Epithelial cell of proximal tubule (primary cell): ENCODE measurements at places on chromosomes 12 and 14.

DNA sequence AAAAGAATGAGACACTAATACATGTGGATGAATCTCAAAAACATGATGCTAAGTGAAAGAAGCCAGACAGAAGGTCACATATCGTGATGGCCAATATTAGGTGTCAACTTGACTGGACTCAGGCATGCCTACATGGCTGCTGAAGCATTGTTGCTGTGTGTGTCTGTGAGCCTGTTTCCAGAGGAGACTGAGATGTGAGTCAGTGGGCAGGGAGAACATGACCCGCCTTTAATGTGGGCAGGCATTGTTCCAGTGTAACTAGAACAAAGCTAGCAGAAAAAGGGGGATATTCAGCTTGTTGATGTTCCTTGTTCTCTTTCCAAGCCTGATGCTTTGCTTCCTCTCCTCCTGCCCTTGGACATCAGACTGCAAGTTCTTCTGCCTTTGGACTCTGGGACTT lies 47.6 kb downstream of the DCAF5 start:
- DNase-seq = no peak

GRCh38 chr12:25372002-25372401 lies 121.3 kb upstream of the KRAS start:
- DNase-seq = no peak

DNA sequence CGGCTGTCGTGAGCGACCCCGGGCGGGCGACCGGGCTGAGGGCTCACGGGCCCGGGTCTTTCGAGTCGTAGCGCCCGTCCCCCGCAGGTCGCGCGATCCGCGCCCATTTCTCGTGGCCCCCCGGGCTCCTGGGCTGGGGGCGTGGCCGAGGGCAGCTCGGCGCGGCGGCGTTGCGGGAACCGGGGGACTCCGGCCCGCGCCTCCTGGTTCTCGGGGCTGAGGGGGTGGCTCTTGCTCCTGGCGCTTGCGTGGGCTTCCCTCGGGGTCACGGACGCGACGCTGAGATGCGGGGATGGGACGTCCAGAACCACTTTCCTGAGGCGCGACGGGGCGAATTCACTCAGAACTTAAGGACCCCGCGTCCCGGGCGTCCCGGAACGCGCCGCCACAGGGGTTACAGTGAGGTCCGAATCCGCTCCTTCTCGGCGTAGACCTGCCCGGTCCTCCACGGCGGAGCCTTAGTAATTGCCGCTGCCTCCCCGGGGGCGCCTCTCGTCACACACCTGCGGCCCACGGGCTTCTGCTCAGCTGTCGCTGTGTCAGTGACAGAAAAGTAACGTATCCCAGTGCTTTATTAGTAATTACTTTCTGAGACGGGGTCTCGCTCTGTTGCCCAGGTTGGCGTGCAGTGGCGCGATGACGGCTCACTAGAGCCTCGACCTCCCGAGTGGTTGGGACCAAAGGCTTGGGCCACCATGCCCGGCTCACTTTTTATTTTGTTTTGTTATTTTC lies 606 bp downstream of the EP400 start:
- no peak for DNase-seq

GRCh38 chr14:64755781-64756221 lies 51.6 kb downstream of the PLEKHG3 start:
- DNase-seq = no peak

DNA sequence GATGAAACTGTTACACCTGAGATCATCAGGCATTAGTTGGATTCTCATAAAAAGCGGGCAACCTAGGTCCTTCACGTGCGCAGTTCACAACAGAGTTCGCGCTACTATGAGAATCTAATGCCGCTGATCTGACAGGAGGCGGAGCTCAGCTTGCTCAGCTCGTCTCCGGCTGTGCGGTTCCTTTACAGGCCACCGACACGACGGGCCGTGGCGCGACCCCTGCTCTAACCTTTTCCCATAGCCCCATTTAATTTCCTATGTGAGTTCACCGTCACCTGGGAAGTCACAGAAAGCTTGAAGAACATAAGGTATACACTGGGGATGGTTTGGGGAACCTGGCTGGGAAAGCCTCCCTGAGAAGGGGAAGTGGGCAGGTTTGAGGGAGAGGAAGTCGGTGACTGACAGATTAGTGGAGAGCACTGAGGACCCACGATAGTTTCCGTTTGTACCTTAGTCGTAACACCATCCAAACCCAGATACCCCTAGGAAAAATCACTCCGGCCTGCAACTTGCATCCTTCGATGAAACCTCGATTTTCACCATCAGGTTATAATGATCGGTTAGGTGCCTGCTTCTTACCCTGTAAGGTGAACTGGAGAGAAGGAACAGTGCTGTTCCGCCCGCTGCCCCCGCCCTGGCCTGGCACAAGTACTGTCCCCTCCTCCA lies 2.8 kb upstream of the AAAS start:
- DNase-seq = no peak

DNA sequence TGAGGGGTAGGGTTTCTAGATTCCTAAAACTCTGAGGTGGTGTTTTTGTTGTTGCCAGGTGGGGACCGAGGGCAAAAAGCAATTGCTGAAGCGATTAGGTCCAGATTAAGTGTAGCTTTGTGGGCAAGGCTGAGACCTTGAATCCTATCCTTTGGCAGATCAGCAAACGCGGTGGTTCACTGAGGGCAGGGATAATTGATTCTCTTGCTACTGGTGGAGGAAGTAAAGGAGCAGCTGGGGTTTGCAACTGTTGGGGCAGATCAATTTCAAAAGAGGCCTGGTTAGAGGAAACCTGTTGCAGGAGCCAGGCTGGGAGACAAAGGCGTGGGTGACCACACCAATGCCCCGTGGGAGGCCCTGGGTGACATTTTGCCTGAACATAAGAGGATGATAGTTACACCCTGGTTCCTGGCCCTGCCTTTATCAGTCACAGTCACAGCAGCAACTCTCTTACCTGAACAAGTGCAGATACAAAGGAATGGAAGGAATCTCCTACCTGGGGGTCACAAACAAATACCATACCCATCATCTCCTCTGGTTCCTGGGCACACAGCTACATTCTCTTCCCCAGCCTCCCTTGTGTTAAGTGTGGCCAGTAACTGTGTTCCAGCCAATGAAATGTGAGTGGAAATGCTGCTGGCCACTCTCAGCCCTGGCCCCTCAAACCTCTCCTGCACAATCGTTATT lies 43.3 kb upstream of the RASSF3 start:
- DNase-seq = no peak

DNA sequence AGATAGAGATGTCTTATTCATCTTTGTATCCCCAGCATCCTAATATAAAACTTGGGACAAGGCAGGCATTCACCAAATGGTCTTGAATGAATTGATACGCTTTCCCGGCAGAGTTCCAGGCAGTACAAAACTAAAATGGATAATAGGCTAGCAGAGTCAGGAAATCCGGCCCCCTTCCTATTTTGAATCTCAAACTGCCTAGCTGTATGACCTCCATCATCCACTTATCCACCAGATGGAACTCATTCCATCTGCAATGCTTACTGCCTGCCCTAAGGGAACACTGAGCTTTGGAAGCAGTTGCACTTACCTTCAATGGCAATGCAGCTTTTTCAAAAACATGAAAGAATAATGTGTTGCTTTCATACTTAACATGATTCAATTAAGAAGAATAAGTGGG lies 43.4 kb downstream of the BDKRB1 start:
- no peak for DNase-seq

GRCh38 chr12:89703768-89704167 lies 4.9 kb downstream of the ATP2B1 start:
- DNase-seq = no peak

DNA sequence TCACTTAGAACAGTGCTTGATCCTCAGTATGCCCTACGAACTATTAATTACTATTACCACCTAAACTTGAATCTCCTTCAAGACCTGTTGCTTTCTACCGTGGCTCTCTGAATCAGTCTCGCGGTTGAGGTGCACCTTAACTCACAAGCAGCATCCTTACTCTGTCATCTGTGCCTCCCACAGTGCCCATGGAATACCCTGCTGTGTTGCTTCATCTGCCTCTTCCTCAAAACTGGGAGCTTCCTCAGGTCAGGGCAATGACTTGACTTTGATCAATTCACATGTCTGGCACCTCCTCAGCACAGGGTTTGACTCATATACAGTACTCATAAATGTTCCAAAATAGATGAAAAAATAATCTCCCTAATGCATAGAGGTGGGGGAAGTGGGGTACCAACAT lies 305.9 kb downstream of the NUAK1 start:
- no peak for DNase-seq

DNA sequence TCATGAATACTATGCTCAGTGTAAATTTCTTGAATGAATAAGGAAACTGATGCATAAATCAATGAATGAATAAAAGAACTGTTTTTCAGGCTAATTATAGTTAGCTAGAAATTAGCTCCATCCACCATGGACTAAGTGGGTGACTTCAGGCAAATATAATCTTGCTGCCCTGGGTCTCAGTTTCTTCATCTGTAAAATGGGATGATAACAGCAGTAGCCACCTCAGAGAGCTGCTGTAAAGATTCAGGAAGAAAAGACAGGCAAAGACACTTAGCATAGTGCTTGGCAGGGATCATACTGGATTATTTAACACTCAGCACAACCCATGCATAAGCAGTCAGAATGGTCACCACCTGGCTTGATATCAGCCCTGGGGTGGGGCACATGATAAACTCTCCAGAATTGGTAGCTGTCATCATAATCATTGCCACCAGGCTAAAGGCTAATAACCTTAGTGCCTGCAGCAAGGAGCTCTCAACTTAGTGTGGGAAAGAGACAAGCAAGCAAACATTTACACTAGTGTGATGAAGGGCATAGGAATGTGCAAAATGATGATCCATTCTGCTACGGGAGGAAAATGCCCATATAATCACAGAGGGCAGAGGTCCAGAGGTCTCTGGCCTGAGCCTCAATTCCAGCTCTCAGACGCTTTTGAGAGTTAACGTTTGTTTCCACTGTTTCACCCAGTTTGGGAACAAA lies 234.7 kb upstream of the TBX3 start:
- no peak for DNase-seq

DNA sequence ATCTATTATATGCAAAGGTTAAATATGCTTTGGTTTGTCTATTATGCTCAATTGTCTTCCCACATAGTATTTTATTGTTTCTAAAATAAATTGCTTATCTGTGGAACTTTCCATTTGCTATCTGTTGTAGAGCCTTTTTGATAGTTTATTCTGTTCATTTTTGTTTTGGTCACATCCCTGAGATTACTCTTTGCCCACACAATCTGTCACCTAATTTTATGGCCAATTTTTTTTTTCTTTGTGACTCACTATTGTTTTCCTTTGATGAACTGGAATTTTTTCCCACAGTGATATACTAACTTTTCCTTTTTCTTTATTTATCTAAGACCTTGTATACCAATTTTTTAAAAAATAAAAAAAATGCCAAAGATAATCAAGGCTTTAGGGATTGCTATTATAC lies 61.1 kb downstream of the RASSF9 start:
- no peak for DNase-seq

DNA sequence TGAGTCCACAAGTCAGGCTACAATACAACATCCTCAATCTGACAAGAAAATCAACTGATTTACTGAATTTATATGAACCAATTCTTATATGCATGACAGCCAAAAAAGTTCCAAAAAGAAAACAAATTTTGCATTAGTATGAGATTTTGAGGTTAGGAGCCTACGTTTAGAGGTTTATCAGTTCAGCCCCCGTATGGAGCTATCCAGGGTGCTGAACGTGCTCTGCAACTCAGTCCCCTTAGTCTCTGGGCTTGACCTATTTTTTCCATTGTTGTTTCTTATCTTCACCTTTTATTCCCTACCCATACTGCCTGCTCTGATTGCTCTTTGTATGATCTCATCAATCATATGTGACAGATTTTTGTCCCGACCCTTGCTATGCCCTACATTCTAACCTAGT lies 693.0 kb downstream of the NRXN3 start:
- no peak for DNase-seq

GRCh38 chr14:21219120-21219519 lies 50.1 kb downstream of the HNRNPC start:
- no peak for DNase-seq

DNA sequence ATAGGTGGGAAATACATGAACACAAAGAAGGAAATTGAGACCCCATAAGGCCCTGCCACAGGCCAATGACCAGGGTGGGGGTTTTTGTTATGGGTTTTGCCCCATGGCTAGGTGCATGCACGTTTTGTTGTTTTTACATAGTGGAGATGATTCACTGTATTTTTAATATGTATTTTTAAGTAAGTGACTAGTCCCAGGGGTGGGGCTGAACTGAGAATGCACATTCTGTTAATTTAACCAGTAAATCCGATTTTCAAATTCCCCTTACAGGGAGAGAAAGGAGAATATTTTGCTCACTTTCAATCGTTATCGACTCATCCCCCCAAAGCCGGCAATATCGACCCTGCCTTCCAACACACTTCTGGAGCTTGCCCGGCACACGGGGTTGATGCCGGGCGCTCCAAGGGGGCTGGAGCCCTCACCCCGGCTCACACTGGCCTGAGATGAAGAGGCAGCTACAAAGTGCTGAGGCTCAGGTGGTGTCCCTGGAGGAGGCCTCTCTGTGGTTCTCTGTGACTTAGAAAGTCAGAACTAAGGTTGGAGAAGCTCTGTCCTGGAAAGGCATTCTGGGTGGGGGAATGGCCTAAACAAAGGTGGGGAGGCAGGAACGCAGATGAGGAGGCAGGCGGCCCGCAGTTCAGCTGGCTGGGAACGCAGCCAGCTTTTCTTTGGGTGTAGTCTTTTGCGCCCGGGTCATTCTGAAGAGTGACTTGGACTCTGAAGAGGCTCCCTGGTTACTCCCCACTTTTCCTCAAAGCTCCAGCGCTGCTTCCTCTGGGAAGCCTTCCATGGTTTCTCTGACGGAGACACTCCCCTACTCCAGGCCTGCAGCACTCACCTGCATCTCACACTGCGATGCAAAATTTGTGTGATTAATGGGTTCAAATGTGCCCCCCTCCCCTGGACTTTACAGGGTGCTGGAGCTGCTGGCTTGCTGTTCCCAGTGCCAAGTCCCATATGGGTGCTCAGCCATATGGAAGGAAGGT lies 50.7 kb upstream of the DLK1 start:
- no peak for DNase-seq

- DNase-seq = no peak
Observed at GRCh38 chr14:102784892-102785594, 7.8 kb downstream of the TRAF3 start.

DNA sequence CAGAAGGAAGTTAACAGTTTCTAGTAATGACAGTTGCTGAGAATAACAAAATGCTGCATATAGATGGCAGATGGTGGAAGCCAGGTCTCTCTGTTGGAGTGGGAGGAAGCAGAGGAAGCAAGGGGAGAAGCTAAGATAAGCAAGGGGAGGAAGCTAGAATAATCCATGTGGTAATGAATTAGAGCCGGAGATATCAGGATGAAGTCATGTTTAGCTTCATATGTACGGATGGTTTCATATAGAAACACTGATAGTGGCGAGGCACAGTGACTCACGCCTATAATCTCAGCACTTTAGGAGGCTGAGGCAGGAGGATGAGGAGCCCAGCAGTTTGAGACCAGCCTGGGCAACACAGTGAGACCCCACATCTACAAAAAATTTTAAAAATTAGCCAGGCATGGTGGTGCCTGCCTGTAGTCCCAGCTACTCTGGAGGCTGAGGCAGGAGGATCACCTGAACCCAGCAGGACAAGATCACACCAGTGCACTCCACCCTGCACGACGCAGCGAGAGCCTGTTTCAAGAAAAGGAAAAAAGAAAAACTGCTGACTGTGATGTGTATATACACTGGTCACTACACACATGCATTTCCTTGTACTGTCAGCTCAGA lies 49.2 kb downstream of the ANAPC7 start:
- no peak for DNase-seq

- DNase-seq = no peak
Observed at GRCh38 chr12:88781909-88782308, 201.6 kb upstream of the KITLG start.
